ENCODE measurements at places on chromosomes 3 and 15.

- no peak for DNase-seq
Measured at GRCh38 chr3:128481438-128481942, 11.5 kb downstream of the GATA2 start.

GRCh38 chr15:29139540-29140459 lies 129.8 kb downstream of the NSMCE3 start:
- no peak for DNase-seq

GRCh38 chr15:93557696-93558095 lies 468.7 kb upstream of the RGMA start:
- no peak for DNase-seq

DNA sequence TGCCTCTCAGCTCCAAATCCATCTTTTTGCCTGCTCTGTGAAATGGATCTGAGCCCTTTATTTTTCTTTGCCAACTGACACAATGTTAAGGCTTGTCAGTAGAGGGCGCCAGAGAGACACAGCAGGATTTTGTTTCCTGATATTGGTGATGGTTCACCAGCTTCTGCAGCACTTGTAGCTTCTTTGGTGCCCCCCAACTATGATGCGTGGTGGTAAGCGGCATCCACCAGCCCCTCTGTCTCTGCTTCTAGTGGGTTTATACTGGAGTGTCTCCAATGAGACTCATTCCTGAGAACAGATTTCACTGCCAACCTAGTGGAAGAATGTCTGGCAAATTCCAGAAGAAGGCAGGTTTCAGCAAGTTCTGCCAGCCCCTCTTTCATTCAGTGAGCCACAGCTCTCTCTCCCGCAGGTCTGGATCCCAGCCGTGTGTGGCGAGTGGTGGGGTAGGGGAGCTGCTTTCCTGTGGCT lies 471.9 kb upstream of the FRG2C start:
- DNase-seq: peak; percentile 0

DNA sequence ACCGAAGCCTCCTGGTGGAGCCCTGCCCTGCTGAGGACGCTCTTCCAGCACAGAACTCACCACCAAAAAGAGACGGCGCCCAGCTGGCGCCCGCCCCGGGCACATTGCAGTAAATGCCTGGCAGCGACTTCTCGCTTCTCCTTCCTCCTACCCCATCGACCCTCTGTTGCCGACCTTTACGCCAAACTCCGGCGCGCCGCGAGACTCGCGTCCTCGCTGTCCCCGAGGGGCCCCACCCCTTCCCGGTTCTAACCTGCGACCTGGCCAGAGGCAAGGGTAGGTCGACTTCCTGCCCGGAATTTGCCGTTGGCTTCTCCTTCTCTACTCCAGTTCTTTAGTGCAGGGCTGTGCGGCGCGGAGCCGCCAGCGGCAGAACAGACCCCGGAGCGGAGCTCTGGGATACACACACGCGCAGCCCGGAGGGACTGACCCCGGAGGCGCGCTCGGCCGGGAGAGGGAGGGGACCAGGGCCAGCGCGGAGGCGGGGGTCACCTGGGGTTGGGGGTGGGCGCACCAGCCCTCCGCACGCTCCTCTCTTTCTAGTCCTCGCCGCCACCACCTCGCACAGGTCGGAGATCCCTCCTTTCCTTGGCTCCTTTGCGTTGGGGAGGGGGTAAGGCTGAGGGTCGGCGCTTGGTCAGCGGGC lies 226.6 kb upstream of the AZI2 start:
- no peak for DNase-seq

DNA sequence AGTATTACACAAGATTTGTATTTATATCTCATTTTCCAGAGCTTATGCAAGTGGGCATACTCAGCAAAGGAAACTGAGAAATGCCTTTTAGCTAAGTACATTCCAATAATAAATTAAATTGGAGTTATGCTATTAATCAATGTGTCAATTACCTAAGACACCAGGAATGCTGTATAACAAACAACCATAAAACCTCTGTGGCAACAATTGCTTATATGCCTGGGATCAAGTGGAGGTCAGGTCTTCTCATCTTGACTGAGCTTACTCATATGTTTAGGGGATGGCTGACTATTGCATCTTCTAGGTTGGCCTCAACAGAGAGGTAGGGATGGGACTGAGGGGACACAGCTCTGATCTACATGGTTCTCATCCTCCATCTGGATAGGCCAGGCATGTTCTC lies 30.7 kb downstream of the CD200R1L start:
- no peak for DNase-seq

DNA sequence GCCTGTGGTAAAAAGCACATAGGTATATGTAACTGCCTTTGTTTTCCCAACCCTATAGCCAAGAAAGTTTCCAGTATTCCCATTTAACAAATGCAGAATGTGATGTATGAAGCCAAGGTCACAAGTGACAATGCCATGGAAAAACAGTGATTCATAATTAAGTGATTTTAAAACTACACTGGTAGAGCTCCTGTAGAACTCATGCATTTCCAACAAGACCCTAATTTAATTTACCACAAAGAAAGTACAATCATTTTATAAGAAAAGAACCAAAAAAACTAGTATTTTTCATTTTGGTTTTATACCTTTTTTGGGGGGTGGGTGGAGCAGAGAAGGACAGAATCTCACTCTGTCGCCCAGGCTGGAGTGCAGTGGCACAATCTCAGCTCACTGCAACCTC lies 82.0 kb downstream of the STAG1 start:
- no peak for DNase-seq

DNA sequence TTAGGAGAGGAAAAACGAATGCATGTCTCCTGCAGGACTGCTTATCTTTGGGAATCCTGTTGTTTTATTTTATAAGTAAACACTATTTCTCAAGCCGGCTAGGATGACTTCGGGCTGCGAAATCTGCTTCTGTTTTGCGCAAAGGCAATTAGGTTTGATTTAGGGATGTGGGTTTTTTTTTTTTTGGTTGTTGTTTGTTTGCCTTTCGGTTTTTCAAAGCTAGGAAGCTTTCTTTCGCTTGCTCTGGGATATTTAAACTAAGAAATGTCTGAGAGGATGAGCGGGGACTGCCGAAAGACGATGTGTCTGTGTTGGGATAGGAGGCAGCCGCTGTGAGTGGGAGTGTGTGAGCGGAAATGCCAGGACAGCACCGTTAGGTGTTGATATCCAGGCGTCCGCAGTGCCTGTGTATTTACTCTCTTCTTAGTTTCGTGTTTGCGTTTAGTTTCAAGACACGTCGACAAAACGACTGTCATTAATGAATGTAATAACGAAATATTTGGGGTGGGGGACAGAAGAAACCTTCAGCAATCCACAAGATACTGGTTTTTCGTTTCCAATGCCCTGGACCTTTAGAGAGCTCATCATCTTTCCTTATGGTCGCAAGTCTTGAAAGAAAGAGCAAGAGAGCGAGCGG lies 604 bp downstream of the ISL2 start:
- no peak for DNase-seq

DNA sequence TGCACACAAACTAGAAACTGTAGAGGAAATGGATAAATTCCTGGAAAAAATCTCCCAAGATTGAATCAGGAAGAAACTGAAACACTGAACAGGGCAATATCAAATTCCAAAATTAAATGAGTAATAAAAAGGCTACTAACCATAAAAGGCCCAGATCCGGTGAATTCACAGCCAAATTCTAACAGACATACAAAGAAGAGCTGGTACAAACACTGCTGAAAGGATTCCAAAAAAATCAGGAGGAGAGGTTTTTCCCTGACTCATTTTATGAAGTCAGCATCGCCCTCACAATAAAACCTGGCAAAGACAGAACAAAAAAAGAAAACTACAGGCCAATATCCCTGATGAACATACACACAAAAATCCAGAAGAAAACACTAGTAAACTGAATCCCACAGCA lies 462.4 kb upstream of the THBS1 start:
- DNase-seq: peak; percentile 93

GRCh38 chr15:23401627-23402026 lies 45.4 kb downstream of the GOLGA6L2 start:
- no peak for DNase-seq

DNA sequence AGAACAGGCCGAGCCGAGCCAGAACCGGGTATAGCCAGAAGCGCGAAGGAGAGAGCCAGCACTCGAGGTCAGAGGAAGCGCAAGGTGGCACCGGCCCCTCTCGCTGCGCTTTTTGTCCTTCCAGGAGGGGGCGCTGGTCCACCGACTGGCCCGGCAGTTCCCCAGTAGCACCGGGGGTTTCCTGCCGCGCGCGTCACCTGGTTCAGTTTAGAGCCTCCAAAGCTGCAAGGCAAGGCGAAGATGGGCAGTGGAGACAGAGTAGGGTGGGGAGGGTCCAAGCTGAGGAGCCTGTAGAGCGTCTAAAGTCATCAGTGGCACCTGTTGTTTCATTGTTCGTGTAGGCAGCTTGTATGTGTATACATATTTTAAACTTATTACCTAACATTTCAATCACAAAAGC lies 7.6 kb upstream of the NR2E3 start:
- DNase-seq: no peak

DNA sequence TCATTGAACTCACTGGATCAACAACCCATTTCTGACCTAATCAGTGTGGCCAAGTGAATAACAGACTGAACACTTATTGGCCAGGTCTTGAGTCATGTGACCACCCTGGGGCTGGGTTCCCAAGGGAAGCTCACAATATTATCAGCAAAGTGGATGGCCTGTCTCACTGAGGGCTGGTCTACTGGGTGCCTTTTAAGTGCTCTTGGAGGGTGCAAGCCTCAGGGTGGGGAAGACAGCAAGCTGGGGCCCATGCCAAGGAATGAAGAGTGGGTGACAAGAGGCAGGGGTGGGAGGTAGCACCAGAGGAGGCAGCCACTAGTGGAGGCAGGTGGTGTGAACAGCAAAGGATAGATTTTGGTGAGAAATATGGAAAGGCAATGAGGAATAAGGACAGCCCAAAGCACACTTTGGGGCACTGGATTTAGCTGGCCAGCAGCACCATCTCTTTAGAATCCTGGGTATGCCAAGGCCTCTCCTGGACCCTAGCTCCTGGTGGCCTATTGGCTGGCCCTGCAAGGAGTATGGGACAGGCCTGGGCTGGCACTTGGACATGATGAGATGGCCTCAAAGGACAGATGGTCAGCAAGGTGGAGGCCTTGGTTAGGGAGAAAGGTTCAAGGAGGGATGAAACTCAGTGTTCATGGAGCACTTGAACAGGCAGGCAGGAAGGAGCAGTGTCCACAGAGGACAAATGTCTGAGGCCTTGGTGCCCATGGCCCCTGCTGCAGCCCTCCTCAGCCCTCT lies 34.2 kb downstream of the HMCES start:
- no peak for DNase-seq

All from BJ (cell line).